Activated T-helper 9 cell treated with anti-CD3 and anti-CD28 coated beads, Interleukin-2, amount 50 U/mL, for 16 hours (primary cell): ENCODE measurements at places on chromosomes 4 and X.

GRCh38 chr4:18075823-18076433 is 54.4 kb upstream of the LCORL start:
- no peak for DNase-seq

- DNase-seq = no peak
Observed at GRCh38 chr4:172393220-172393619, 580.0 kb downstream of the GALNTL6 start.

DNA sequence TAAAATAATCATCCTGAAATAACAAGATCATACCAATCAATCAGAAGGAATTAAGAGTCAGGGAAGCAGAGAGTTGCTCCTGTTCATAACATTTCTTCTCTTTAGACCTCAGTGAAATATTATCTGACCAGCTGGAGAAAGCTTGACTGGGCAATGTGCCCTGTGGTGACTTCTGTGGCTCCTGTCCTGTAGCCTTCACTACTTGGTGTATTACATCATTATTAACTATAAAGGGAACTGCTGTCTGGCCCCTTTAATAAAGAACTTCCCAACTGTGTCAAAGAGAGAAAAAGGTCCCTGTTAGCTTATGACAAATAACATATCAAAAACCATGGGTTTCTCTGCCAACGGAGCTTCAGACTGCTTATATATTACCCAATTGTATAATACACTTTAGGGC is 18.0 kb downstream of the OPHN1 start:
- DNase-seq = no peak

DNA sequence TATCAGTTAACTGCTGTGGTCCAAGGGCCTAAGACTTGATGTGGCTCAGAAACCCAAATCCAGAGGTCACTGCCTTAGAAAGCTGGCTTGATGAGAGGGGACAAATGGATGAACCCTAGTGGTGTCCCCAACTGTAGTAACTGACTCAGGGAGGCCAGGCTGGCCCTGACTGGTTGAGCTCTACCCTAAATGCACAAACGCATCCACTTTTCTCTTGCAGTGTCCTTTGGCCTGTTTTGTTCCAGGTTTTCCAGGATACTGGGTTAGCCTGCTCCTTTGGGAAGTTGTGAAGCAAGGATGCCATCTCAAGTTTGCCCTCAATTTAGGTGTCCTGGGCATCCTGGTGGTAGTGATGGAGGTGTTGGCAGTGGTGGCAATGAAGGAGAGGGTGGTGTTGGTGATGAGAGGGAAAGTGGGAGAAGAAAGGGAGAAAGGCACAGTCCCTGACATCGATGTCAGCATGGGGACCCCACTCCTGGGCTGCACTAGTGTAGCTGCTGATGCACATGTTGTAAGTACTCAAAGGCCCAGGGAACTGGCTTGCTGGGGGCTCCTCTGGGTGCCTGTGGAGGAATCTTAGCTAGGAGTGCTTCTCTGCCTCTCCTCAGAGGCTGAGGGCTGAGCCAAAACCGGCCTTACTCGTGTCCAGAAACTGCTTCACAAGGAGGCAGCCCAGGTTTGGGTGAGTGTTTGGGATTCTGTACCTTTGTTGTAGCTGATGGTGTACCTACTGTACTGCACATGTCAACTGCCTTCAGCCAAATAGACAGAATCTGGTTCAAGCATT is 2.9 kb upstream of the HAND2 start:
- DNase-seq = no peak

DNA sequence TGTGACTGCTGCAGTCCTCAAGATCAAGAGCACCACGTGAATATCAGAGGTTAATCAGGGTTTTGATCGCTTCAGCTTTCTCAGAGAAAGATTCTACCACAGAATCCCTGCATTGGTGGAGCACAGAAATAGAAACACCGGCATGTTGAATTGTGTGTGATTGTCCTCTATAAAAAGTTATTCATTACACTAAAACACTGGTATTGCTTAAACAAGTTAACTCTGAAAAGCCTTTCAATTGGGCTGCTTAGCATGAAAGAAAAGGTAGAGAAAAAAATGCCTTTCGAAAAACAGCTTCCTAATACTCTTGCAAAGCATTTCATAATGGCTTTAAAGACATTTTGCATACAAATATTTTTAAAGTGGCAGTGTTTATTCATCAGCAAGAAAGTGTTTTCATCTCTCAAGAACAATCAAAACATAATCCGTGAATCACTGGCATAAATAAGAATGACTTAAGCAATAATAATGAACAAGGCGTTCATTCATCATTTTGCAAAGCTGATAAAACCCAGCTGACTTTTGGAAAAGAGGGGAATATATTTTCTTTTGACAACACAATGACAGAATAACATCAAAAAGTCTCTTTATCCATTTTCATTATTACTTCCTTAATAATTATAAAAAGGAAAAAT is 61.1 kb downstream of the HELT start:
- no peak for DNase-seq

DNA sequence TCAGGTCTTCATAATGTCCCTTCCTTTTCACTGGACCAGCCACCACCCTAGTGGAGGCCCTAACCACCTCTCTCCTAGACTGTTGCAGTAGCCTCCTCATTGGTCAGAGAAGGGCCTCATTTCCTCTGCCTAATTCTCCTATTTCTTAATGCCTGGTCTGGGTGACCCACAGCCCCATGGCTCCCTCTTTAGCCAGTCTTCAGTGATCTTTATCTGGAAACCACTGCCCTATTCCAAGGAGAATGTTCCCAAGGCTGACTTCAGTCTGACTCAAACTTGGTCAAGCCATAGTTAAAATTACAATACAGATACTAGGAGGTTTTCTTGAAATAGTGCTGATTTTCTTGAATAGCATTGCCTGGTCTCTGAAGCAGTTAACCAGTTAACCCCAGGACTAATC is 53.6 kb upstream of the PRPS1 start:
- no peak for DNase-seq

DNA sequence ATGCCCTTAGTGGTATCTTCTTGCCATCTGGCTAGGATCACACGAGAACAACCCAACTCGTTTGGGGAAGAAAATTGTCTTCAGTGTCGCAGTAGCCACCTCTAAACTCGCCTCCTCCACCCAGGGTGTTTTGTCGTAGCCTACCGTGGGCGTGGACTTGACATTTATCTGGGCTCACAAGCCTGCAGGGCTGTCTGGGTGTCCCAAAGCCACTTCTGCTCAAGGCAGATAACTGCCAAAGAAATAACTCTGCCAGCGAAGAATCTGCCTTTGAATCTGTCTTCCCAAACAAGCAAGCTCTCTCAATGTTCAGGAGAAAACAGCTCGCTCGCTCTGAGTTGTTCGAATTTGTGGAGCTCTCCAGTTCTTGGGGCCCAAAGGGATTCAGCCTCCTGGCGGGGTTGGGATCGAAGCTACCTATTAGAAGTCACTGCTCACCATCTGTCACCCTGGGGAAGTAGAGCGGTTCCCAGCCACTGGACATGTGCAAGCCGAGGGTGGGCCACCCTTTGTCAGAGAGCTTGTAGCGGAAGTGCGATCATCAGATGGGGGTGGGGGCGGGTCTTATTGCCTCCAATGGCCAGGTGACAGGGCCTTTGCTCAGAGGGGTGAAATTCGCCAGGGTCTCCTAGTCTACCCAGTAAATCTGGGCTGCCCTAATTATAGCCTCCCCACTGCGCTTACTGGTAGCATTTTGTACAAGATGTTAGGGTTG is 14.8 kb downstream of the BLOC1S4 start:
- DNase-seq = no peak

DNA sequence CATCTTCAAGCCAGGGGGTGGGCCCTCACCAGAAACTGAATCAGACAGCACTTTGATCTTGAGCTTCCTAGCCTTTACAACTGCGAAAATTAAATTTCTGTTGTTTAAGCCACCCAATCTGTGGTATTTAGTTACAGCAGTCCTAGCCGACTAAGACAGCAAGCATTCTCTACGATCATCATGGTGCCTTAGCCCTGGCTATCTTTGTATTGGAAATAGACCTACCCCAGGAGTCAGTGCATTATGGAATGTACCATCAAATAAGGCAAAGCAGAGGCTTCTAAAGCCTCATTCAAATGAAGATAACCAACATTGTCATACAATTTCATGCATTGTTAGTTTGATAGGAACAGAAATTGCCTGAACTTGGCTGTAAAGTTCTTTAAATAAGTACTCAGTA is 75.0 kb downstream of the PARM1 start:
- no peak for DNase-seq

GRCh38 chrX:21911481-21911880 is 29.0 kb upstream of the SMS start:
- no peak for DNase-seq

DNA sequence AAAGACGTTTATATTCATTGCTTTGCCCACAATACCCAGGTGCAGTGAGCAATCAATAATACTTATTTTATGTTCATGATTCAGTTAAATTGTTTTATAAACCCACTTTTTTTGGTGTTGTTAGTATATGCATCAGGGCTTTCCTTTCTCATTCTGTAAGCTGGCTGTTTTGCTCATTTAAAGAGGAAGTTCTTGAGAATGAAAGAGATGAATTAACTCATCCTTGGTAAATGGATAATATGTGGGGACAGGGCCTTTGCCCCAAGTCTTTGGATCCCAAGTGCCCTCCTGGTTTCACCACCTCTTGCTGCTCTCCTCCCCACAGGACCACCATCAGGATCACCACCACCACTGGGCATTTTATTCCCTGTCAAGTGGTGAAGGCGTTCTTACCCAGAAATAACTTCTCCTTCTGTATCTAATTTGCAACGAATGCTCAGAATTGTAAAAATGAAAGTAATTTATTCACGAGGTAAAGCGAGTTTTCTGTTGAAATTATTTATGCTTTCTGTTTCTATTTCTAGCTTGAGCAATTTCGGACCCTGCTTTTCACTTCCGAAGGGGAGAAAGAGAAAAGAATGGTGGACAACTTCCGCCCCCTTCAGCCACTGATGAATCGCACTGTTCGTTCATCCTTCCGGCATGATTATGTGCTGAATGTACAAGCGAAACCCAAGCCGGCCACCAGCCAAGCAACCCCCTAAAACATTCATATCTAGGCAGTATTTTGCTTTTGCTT is 8.2 kb upstream of the ZRSR2 start:
- no peak for DNase-seq

- no peak for DNase-seq
Observed at GRCh38 chrX:78950009-78950835, 5.0 kb downstream of the P2RY10 start.

DNA sequence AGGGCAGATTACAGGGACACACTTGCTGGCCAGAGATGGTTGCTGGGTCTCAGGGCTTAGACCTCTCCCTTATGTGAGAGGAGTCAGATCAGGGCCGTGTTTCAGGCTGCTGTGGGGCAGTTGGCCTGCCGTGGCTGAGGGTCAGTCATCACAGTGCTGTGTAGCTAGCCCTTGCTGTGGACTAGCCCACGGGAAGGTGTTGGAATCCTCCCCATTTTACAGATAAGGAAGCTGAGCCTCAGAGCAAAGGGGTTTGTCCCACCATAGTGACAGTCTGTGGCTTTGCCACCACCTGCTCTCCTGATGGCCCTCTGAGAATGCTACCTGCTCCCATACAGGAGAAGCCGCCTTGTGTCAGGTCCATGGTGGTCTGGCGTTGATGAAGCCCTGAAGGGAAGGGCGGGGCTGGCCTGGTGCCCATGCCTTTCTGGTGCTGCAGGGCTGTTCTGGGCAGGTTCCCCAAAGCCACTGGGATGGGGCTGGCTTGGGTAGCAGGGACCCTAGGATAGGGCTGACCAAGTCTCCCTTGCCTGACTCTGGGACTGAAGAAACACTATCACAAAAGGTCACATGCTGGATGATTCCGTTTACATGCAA is 2.4 kb upstream of the FAM53A start:
- no peak for DNase-seq

GRCh38 chr4:68987007-68987406 is 35.4 kb upstream of the UGT2A3 start:
- no peak for DNase-seq

DNA sequence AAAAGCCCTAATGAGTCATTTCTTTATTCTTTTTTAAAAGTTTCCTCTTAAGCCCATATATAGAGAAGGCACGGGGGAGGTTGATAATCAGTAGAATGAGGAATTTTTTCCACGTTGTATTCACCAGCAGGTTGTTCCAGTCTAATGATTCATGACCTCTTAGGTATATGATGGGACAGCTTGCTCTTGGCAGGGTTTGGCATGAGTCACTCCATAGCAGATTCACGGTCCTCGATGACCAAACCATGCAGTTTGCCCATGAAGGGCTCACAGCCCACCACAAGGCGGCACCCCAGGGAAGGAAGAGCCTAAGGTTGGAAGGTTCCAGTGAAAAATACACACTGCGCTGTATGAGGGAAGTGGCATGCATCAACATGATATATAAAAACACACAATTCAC is 623.8 kb upstream of the DIPK2B start:
- DNase-seq = peak; percentile 36

DNA sequence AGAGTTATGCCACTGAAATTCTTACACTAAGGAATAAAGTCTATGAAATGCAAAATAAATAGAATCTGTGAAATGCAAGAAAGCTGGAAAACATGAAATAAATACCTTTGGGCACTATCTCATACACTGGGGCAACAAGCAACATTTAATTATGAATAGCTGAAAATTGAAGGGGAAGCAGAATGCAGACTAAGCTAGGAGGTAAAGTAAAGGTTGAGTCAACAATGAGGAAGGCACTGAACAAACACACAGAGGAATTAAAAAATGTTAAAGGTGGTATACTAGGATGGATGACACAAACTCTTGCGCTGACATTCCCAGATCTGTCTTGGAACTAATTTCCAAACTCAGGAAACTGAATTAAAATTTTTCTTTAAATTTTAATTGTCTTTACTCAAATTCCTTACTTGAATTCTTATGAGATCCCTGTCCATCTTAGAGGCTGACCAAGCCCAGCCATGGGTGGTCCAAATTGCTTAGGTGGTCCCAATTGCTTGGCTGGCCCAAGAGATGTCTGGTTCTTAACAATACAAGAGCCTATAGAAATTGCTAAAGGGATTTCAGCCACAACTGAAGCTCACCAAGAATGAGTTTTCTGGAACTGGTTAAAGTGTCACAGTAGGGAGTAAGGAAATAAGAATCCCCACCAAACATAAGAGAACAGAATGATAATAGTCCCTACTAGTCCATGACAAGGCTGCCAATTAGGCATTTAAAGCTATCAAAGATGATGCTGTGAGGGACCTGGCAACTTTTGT is 41.3 kb upstream of the ZCCHC13 start:
- no peak for DNase-seq

DNA sequence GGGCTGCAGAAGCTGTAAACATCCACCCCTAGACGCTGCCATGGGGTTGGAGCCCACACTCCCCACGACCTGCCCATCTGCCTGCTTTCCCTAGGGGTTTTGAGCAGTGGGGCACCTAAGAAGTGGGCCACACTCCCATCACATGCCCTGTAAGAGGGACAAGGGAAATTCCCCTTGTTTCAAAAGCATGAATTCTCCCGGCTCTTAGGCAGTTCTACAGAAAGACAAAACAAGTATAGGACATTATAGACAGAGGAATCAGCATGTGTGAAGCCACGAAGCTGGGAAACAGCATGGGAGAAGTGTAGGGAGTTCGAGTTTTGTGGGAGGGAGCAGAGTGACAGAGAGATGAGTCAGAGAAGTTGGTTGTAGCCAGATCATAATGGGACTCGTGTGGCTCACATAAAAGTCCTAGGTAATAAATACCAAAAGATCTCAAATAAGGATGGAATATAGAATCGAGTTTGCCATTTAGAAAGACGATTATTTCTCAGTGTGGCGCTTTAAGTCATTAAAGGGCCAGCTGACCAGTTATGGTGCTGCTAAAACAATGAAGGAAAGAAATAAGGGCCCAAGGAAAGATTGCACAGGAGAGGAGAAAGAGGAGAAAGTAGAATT is 23.9 kb downstream of the APOO start:
- DNase-seq = no peak
